Right lung (tissue), 10 donors: ENCODE measurements at places on chromosomes 11 and 22.

DNA sequence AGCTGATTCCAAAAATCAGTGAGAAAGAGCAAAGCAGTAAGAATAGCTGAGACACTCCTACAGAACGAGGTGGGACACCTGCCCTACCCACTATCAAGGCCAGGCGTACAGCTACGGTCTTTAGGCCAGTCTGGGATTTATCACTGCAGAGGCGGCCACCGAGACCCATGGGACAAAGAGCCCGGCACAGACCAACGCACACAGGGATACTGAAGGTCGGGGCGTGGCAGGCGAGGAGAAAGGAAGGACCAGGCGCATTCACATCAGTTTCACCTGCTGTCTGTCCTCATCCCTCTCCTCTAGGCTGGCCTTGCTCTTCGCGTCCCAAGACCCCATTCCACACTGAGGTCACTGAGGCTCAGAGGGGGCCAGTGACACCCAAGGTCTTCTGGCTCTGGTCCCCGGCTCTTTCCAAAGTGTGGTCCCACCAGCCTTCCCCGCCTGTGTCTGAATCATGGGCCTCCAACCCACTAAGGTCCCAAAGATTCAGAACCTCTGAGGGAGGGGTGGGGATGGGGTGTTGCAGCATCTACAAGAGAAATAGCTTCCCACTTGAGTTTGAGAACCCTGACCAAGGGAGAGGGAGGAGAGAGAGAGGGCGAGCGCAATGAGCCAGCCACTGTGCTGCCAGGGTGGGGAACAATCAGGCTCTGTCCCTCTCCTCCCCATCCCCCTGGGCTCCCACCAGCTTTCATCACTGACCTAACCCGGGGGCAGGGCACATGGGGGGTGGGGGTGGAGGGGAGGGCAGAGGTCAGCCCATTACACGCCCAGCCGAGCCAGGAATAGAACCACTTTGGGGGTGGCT is 7.2 kb upstream of the PICK1 start:
- DNase-seq, result no peak

GRCh38 chr11:117984476-117984875 is 1.7 kb upstream of the IL10RA start:
- no peak for DNase-seq

DNA sequence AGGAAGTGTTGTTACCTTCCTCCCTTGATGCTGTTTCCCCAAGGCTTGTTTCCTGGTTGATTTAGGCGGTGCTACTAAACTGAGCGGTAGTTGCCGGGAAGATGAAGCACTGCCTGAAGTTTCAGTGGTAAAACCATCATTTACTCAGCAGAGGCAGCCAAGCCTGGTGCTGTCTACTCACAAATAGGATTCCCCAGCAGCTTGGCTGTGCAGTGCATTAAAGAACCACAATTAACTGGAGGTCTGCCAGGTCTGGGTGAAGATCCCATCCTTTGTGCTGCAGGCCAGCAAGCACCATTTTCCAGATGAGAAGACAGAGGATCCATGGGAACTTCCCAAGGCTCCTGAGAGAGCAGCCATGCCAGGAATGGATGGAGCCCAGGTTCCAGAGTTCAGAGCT is 231.9 kb upstream of the E2F8 start:
- DNase-seq, result no peak

DNA sequence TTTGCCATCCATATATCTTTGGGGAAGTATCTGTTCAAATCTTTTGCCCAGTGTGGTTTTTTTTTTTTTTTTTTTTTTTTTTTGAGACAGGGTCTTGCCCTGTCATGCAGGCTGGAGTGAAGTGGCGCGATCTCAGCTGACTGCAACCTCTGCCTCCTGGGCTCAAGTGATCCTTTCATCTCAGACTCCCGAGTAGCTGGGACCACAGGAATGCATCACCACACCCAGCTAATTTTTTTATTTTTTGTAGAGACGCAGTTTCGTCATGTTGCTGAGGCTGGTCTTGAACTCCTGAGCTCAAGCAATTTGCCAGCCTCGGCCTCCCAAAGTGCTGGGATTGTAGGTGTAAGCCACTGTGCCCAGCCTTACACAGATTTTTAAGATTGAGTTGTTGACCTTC is 4.8 kb upstream of the FAM118A start:
- DNase-seq, result no peak

- no peak for DNase-seq
Measured at GRCh38 chr22:33524511-33525260, 395.6 kb downstream of the LARGE1 start.

- DNase-seq, result no peak
Measured at GRCh38 chr11:69635804-69636511, 5.0 kb upstream of the CCND1 start.

DNA sequence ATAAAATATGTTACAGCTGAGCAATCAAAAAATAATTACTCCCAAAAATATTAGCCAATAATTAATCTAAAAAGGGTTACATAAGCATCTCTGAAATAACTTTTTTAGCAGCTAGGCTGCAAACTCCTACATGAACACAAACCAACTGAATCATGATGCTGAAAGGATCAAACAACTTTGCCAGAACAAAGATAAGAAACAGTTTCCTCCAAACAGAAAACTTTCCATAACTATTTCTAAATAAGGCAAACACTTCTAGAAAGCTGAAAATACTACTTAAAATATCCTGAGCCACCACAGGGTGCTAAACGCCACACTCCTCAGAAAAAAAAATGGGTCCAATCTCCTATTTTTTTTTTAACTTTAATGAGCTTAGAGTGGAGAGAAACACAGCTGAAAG is 68.6 kb upstream of the ARHGAP32 start:
- no peak for DNase-seq

DNA sequence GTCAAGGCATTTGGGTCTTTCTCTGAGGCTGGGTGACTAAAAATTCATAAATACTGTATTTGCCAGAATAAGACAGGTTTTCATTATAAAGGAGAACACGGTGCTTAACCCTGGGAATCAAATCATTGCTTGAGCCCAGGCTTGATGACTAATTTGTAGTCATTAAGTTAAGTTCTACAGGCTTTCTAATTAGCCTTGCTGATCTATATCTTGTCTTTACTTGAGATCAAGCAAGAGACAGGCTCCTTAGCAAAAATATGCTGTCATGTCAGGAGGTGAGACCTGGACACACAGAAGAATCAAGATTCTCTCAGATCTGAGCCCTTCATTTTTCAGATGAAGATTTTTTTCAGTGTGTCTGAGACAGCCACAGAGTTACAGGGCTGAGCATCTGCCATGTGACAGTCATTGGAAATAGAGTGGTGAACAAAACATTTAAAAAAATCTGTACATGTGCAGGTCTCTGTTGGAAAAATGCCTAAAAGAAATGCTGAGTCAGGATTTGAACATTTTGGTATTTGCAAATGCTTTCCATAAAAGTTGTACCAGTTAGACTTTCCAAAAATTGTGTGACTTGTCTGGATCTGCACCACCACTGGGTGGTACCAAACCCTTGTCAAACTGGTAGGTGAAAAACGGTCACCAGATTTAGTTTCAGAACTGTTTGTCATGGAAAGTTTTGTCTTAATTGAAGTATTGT is 14.6 kb downstream of the ACAT1 start:
- no peak for DNase-seq

GRCh38 chr11:117814204-117814765 is 10.3 kb downstream of the FXYD2 start:
- no peak for DNase-seq

DNA sequence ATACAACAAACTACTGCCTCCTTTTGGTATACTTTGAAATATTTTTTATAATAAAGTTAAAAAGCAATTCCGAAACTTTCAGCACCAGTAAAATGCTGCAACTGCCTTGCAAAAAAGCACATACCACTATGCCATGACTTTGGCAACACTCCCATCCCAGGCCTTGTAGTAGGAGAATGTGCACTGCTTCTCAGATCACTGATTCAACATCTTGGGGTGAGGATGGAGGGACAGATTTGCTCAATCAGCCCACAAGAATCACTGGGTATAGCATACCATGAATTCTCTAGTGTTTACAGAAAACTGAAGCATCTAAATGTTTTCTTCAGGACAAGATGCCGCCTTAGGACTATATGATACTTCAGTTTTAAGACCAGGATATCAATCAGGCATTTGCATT is 14.9 kb downstream of the EIF4ENIF1 start:
- no peak for DNase-seq

GRCh38 chr11:120527111-120527761 is 15.7 kb downstream of the GRIK4 start:
- no peak for DNase-seq

GRCh38 chr11:35247428-35247827 is 108.5 kb downstream of the CD44 start:
- no peak for DNase-seq
